ENCODE measurements at places on chromosomes 7 and 10.

GRCh38 chr7:47442605-47442865, 139.4 kb downstream of the TNS3 start:
- no peak for DNase-seq

DNA sequence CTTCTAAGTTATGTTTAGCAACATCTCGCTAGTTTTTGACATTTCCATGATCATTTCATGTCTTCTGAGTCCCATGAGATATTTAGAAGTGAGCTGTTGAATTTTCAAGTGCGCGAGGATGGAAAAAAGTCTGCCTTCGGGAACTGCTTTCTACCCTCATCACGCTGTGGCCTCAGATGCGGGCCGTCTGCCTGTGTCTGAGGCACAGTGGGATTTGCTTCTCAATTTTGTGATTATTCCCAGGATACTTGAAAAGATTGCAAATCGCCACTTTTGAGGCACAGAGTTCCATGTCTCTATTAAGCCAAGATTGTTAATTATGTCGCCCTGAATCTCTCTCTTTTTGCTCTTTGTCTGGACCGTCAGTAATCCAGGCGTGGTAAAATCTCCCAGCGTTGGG, 30.8 kb upstream of the NKX6-2 start:
- no peak for DNase-seq

- DNase-seq = no peak
These were observed 4.3 kb upstream of the LIPF start for GRCh38 chr10:88659725-88660597.

GRCh38 chr10:44051584-44052385, 333.1 kb downstream of the CXCL12 start:
- DNase-seq = no peak

- no peak for DNase-seq
These were observed 50.0 kb upstream of the KMT2E start for GRCh38 chr7:104963991-104964385.

DNA sequence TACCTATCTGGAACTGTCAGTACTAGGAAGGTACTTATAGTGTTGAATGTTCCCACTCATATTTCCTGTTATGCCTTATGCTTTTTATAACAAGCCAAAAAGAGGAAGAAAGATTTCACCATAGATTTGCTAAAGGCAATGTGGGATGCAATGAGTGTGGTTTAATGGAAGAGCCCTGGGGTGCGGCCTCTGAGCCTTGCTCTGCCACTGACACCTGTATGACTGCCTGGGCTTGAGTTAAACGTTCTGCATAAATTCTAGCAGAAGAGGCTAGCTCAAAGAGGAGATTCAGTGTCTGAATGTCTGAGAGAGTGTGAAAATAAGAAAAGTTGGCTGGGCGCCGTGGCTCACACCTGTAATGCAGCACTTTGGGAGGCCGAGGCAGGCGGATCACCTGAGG, 143.8 kb downstream of the TPST1 start:
- no peak for DNase-seq

GRCh38 chr10:80275135-80275498, 14.3 kb downstream of the MAT1A start:
- DNase-seq = no peak

- no peak for DNase-seq
These were observed 42.4 kb upstream of the HGF start for GRCh38 chr7:81811956-81812865.

DNA sequence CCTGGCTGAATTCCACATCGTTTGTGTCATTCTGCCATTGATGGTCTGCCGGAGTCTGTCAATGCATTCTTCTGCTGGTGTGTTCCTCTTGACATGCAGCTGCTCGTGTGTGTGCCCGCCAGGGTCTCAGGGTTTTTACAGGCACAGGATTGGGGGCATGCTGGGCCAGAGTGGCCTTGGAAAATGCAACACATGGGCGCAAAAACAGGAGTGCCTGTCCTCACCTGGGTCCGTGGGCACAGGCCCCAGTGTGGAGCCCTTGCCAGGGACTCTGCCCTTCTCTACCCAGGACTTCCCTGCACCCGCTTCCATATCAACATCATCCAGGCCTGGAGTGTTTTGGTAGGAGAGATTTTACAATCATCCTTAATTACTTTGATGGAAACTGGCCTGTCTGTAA, 340.7 kb downstream of the KIF20B start:
- DNase-seq = no peak

DNA sequence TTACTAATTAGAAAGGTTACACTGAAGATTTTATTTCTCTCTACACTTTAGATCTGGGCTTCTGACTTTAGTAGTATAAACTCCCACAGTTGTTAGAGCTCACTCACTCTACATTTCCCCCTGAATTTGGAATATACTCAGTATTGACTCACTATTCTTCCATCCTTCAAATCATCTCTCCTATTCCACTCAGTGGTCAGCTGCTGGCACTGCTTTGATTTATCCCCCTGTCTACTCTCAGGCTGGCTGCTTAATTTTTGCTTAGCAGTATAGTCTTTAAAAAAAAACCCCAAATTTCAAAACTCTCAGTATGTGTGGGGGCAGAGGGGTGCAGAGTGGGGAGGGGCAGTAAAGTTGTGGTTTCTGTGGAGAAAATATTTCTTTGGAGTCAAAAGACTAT, 68.9 kb downstream of the CDK6 start:
- DNase-seq = no peak

- DNase-seq = no peak
These were observed 12.6 kb downstream of the TOMM7 start for GRCh38 chr7:22809902-22810642.

GRCh38 chr10:128573281-128573845, 447.1 kb upstream of the MKI67 start:
- DNase-seq = no peak

GRCh38 chr7:10521306-10521705, 452.4 kb upstream of the PHF14 start:
- DNase-seq = no peak

DNA sequence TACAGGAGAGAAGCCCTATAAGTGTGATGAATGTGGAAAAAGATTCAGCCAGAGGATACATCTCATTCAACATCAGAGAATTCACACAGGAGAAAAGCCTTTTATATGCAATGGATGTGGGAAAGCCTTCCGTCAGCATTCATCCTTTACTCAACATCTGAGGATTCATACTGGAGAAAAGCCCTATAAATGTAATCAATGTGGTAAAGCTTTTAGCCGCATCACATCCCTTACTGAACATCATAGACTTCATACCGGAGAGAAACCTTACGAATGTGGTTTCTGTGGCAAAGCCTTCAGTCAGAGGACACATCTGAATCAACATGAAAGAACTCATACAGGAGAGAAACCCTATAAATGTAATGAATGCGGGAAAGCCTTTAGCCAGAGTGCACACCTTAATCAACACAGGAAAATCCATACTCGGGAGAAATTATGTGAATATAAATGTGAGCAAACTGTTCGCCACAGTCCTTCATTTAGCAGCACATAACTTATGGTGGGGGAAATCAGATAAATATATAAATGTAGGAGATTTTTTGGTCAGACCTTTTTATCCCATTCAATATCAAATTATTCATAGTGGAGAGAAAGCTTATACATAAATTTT, 12.1 kb upstream of the MRPS17 start:
- DNase-seq = no peak

- no peak for DNase-seq
These were observed 98.0 kb downstream of the RALA start for GRCh38 chr7:39721345-39721744.

- DNase-seq = no peak
These were observed 82.9 kb downstream of the CADPS2 start for GRCh38 chr7:122803323-122803722.

DNA sequence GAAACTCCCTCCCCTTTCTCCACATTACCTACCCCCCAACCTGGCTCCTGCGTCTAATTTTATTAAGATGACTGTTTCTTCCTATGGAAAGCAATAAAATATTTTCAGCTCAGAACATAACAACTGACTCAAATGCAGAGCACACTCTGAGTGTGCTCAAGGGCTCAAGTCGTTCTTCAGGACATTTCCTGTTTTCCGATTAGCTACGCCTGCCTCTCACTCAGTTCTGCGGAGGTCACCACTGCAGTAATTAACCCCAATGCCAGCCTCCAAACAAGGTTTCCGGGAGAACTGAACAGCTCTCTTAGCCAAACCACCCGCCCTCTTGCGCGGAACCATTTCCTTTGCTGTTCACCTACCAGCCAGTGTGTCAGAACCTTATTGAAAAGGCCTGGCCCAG, 19.3 kb downstream of the MYOF start:
- DNase-seq = peak; percentile 32

DNA sequence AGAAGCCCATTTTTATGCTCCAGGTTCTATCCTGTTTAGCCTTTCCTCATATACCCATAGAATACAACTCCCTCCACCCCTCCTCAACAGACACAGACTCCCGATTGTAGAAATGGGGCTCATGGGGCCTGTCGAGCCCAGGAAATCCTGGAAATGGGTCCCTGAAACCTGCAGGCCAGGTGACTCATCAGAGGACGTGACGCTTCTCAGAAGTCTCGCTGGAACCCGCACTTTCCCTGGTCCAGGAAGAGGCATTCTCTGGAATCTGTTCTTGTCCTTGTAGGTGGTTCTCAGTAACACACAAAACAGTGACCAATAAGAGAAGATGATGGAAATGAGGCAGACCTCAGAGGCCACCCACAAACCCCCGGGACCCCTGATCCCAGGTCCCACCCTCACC, 244.8 kb upstream of the PPP2R2D start:
- no peak for DNase-seq

- DNase-seq = no peak
These were observed 75.5 kb upstream of the STARD3NL start for GRCh38 chr7:38102507-38102906.

DNA sequence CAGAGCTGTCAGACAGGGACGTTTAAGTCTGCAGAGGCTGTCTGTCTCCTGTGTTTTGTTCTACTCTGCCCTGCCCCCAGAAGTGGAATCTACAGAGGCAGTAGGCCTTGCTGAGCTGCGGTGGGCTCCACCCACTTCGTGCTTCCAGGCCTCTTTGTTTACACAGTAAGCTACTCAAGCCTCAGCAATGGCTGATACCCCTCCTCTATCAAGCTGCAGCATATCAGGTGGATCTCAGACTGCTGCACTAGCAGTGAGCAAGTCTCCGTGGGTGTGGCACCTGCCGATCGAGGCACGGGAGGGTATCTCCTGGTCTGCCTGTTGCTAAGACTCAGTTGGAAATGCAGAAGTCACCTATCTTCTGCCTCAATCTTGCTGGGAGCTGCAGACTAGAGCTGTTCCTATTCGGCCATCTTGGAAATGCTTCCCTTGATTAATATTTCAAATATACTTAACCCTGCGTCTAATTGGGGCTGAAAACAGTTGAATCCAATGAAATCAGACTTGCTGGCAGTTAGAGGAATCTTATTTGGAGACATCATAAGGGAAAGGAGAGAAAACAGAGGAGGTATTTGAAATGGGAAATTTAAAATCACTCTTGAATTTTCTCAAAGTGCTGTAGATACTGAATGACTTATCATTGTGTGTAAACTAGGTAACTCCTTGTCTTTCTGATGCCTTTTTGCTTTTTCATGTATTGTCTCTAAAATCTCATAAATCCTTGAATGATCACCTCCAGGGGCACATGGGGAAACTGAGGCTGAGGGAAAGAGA, 13.8 kb upstream of the CYP3A5 start:
- no peak for DNase-seq

GRCh38 chr7:85320699-85321476, 134.0 kb upstream of the SEMA3D start:
- DNase-seq = no peak

- no peak for DNase-seq
These were observed 7.4 kb downstream of the ZNF488 start for GRCh38 chr10:47376522-47377220.

- no peak for DNase-seq
These were observed 22.0 kb upstream of the GSAP start for GRCh38 chr7:77438131-77438530.

DNA sequence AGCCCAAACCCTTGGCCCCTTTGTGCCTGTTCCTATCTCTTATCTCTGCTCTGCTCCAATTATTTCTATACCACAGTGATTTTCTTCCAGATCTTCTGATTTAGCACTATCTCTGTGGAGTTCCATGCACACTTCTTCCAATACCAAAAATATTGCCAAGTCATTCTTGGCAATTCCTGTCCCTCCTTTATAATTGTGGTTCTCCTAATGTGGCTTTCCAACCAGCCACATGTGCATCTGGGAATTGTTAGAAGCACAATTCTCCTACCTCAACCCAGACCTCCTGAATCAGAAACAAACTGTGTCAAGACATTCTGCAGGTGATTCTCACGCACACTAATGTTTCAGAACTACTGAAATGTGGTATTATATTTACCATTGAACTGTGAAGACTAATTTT, 447.8 kb upstream of the IGFBP3 start:
- DNase-seq = no peak

DNA sequence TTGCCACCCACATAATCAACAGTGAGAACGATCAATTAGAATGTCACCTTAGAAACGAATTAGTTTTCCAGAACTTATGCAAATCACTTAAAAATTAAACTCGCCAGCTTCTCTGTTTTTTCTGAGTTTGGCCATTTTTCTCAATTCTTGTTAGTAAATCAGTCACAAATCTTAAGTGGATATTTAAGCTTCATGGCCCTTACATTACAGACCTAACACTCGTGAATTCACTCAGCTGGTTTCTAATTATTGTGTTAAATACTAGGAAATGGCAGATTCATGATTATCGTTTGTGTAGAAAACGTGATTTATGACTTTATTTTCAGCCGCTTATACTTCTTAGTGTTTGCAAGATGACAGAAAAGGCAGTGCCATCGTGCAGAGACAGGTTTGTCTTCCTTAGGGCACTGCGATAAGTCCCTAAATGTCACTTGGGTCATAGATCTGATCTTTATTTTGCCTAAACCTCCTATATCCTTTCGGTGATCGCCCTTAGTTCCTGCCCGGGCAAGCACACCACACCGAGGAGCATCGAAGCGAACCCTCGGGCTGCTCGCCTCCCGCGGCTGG, 587 bp upstream of the CELF2 start:
- DNase-seq = no peak

- no peak for DNase-seq
These were observed 53.5 kb downstream of the DNAJC12 start for GRCh38 chr10:67784474-67784873.

DNA sequence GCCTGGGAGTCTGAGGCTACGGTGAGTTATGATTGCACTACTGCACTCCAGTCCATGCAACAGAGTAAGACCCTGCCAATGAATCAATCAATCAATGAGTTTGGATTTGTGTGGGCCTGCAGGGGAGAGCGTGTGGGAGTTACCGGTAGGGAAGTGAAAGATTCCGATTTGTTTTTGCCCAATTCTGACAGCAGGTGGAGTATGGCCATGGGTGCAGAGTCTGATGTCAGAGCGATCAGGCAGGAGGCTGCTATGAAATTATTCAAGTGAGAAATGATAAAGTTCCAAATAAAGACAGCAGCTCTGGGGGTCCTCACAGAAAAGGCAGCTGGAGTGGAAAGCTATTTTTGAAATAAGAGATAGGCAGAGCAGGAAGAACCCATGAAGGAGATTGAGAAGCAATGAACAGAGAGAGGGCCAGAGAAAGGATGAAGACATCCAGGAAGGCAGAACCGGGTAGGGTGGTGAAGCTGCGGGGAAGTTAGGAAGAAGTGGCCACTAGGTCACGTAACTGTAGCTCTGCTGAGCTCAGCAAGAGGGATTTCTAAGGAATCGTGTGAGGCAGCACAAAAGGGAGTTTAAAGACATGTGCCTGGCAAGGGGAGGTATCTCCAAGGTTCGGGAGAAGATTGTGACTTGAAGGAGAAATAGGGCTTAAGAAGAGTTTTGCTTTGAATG, 93.7 kb upstream of the NMT2 start:
- DNase-seq = no peak

All from activated CD4-positive, CD25-positive, alpha-beta regulatory T cell treated with anti-CD3 and anti-CD28 coated beads, Interleukin-2, amount 50 U/mL, for 72 hours (primary cell).